ENCODE measurements at places on chromosomes 3 and 15.

- no peak for DNase-seq
Observed at GRCh38 chr3:13497386-13497785, 17.3 kb downstream of the HDAC11 start.

GRCh38 chr15:25633862-25634261, 195.0 kb upstream of the UBE3A start:
- DNase-seq, result no peak

DNA sequence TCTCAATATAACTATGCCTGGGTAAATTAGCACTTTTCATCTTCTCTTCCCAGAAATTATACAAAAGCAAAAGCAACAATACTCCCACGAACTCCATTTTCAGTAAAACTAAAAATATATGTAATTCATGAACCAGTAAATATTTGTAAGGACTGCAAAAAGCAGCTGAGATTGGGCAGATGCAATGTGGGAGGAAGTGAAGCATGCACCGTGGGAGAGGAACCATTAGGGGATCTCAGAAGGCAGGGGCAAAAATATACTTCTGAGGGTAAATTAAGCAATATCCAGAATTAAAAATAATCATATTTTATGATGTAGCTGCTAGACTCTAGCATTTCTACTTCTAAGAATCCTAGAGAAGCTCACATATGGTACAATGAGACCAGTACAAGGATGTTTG, 20.2 kb downstream of the CFAP91 start:
- no peak for DNase-seq

- no peak for DNase-seq
Observed at GRCh38 chr3:164814106-164814505, 264.2 kb downstream of the SI start.

GRCh38 chr3:181930105-181930504, 218.4 kb downstream of the SOX2 start:
- DNase-seq, result no peak

GRCh38 chr3:134336587-134336986, 37.7 kb downstream of the AMOTL2 start:
- no peak for DNase-seq

DNA sequence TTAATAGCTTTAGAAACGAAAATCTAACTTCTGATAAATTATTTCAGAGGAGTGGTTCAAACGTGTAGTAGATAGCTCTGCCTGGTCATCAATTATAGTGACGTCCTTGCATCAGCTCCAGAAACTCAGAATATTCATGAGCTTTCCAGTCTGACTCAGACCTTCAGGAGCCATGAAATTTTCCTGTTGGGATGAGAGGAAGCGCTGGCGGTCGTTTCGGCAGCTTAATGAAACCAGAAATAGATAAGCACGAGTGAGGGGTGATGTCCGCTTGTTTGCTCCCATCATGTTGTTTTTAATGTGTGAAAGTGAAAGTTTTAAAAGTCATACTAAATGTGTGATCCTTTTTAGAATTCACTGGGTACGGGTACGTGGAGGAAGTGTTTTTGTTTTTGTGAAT, 141.1 kb downstream of the PGPEP1L start:
- no peak for DNase-seq

DNA sequence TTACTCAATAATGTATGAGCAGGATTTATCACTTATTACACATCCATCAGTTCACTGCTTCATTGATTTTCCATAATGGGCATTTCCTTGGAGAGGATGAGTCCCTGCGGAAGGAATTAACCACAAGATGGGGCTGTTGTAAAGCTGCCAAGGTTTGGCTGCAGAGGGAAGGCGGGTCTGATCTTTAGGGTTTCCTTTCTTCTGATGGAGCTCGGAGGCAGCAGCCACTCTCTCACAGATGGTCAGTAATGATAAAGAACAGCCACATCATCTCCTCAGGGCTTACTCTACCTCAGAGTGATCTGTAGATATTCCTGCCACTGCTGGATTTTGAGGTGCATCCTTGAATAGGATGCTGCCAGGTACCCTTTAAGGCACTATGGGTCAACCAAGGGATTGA, 115.2 kb downstream of the USP13 start:
- peak; percentile 53 for DNase-seq

- no peak for DNase-seq
Observed at GRCh38 chr3:69671082-69671952, 67.9 kb upstream of the MITF start.

DNA sequence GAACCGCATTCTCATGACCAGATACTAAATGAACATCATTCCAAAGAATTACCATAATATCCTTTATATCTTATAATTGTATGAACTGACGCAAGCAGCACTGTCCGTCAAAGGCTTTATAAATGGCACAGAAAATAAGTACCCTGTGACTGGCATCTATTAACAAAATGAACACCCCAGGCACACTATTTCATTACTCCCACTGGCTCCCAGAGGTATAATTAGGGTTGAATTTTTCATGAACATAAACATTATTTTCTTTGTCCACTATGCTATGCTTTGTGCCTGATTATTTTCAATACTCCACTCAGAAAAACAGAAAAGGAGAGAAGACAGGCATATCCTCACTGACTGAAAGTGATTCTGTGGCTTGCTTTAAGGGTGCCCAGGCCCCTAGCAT, 71.1 kb downstream of the LYZL4 start:
- DNase-seq, result no peak

GRCh38 chr15:91412138-91412928, 312.3 kb downstream of the SV2B start:
- no peak for DNase-seq

GRCh38 chr3:20811631-20812030, 625.6 kb upstream of the SGO1 start:
- no peak for DNase-seq

DNA sequence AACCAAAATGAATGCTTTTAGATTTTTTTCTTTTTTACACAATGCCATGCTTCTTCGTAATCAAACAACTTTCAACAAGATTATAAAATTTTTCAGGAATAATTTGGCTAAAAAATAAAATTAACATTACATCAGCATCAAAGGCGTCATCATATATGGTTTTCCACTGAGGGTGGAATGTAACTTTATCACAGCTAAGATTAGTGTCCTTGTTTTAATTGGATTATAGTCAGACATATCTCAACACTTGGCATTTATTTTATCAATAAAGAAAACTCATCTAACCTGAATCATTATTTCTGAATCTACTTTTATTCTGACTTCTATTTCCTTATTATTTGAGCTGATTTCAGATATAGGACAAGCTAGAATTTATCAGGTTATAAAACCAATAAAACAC, 1.6 kb downstream of the NRG4 start:
- DNase-seq, result no peak

- DNase-seq, result no peak
Observed at GRCh38 chr3:43620831-43621655, 768 bp downstream of the ANO10 start.

GRCh38 chr3:151863611-151864010, 9.8 kb upstream of the SUCNR1 start:
- DNase-seq, result no peak

DNA sequence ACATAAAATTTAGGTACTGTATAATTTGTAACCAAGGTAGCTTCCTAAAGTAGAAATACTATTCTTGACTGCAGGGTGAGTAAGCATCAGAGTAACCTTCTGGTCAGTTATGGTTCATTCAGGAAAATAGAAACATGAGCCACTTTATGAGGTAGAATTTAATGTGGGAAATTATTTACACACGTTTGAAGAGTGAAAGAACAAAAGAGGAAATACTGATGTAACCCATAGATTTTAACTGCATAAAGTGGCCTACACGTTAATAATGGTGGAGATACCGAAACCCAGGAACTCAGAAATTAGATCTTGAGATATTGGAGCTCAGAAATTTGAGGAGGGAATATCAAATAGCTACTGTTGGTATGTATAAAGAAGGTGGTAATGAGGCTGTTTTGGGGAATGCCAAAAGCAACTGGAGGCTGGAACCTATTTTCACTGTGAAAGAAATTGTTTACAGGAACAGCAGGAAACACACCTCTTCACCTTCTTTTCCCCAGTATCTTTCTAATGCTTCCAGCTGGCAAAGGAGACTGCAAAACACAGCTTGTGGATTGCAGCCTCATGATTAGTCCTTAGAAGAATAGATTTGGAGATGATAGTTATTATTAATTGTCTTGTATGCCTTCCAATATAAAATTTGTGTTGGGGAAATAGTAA, 216.1 kb downstream of the DOCK3 start:
- DNase-seq, result no peak

GRCh38 chr3:100114413-100115030, at the start of gene FILIP1L:
Gene FILIP1L, minus strand, starts transcription at chr3:100114501.
- no peak for DNase-seq

DNA sequence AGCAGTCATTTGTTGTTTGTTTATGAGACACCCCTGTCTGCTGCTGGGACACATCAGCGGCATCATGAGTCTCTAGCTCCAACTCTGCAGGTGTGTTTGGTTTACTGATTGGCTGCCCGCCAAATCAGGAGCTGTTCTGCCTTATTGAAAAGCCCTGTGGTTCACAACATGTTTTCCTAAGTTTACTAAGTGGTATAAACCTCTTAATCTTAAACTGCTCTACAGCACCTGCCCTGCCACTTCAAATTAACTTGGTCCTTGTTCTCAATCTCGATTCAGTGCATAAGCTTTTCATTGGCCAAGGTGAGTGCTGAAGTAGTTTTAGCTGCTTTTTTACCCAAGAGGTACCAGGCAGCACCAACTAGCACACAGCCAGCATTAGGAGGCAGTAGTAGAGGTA, 77.8 kb upstream of the WDR72 start:
- DNase-seq, result no peak

DNA sequence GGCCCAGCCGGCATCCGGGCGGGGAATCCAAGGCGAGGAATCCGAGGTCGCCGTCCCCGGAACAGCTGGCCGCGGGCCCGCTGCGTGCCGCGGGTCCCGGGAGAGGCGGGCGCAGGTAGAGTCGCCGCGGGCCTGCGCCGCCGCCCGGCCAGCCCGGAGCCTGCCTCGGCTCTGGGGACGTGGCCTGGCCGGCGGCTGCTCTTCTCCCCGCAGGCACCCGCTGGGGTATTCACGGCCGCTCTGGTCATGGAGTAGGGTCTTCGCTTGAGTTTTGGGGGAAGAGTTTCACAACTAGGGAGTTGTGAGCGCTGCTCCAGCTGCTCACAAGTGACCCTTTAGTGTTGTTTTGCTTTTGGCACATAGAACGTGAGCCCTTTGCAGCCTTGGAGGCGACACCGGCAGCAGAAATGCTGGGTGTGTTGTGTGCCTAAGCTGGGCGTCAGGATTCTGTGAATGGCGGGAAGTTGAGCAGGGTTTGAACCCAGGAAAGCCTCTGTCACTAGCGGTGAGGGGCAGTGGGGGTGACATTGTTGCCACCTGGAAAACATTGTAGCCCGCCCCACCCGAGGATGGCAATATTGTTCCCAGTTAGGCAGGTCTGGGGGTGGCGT, 4.0 kb downstream of the TRIM71 start:
- DNase-seq, result peak; percentile 26

Measured in WTC11 (cell line).